ENCODE measurements at places on chromosomes 2 and 18.
A peak's percentile ranks its signal among the peaks of the same experiment; 100 is the strongest.

DNA sequence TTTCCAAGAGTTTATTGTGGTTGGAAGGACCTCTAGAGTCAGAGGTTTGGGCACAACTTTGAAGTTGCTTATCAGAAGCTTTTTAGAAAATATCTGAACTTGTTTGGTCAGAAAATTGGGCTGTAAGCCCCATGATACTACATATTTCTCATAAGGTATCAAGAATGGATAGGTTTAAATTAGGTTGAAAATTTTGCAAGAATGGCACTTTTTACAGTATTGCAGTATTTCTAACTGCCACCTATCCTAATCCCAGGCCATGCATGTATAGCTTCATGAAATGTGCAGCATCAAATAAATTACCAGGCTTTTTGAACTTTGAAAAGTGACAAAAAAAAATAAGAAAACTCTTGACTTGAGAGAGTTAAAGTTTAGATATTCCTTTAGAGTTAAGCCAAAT, 367.2 kb downstream of the FIGN start:
- no peak for DNase-seq

DNA sequence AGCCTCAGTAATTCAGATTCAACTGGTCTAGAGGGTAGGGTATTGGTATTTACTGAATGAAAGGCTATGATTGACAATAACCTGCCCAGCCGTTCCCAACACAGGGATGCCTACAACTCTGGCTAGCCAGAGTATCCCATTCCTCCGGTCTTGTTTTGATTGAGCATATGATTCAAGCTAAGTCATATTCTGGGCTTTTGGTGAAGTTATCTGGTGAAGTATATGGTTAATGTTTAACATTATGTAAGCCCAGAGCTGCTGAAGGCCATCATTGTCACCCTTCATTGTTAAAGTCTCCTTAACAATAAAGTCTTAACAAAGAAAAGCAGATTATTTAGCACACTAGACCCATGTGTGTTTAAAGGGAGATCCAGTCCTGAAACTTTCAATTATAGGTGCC, 152.6 kb downstream of the EXOC6B start:
- no peak for DNase-seq

DNA sequence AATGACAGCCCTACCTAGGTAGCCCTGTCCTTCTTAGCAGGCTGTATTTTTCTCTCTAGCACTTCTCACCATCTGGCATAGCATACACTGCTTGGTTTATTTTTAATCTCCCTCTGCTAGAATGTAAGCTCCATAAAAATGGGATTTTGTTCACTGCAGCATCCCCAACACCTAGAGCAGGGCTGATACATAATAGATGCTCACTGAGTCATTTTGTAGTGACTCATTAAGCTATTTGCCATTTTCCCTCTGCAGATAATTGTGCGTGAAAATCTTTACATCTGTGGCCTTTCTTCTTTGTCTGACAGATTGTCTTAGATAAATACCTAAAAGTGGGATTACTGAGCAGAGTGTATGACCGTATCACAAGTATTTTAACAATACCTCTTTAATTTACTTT, 82.5 kb downstream of the CERS6 start:
- no peak for DNase-seq

GRCh38 chr2:114089636-114090319, 199.9 kb downstream of the ACTR3 start:
- DNase-seq: no peak

- DNase-seq: peak; percentile 12
Measured at GRCh38 chr2:172693037-172693436, 42.6 kb upstream of the RAPGEF4 start.

GRCh38 chr18:49273241-49273880, 187.1 kb downstream of the DYM start:
- no peak for DNase-seq

DNA sequence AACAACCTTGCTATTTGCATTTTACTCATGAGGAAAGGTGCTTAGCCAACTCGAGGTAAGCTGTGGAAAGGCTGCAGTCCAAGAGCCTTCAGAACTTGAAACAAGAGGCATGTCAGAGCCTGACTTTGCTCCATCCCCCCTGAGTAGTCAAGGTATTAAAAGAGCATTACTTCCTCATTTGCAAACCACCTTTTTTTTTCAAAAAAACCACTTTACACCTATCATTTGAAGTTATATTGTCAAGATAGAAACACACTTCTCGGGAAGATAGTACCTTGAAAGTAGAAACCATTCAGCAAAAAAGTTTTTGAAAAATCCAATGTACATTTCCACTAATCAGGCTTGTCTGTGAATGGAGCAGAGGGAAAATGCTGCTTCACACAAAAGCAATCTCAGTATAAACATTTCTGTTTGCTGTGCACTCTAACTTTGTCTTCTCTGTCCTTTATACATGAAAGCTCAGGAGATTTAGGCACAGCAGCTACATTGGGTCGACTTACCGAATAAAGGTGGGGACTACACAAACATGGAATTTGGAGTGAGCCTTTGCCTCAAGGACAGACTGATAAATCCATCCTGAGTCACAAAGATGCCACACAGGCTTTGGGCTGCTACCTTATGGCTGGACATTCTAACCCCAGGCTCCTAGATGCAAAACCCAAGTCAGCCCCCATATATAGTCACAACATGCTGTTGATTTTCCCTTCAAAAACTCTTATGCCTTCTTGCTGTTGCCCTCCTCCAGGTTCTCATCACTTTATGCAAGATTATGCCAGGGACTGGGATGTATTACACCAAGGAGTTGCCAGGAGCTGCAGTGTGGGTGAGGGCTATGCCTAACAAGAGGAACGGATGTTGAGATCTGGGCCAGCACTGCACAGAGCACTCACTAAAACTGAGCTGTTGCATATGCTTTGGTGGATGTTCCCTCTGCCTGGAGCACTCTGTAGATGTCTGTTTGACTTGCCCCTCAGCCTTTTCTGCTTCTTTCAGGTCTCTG, 41.4 kb upstream of the EML4 start:
- no peak for DNase-seq

DNA sequence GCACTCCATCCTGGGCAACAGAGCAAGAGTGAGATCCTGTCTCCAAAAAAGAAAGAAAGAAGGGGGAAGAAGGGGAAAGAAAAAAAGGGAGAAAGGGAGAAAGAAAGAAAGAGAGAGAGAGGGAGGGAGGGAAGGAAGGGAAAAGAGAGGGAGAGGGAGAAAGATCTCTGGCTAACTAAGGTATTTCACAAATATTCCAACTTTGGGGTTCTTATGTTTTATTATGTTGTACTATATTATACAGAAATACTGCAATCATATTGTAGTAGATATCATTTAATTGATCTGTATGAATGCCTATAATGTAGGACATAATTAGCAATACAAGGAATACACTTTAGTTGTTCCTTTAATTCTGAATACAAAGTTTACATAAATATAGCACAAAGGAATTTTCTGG, 70.1 kb upstream of the STAM2 start:
- DNase-seq: no peak

GRCh38 chr2:44549856-44550255, 188.1 kb downstream of the CAMKMT start:
- no peak for DNase-seq

GRCh38 chr2:63719052-63719451, 122.6 kb upstream of the UGP2 start:
- DNase-seq: no peak

DNA sequence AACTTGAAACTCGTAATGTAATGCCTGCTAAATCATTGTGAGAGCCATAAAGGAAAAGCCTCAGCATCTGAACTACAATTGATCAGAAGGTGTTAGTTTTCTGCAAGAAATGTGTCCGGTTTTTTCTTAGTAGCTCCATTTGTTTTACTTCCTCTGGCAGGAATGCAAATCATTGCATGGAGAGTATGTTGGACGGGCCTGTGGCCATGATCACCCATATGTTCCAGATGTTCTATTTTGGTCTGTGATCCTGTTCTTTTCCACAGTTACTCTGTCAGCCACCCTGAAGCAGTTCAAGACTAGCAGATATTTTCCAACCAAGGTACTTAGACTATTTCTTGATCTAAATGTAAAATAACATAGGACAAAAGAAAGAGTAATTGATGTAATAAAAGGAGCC, 126.6 kb downstream of the DPP4 start:
- no peak for DNase-seq

- no peak for DNase-seq
Measured at GRCh38 chr18:9619990-9620389, 5.6 kb upstream of the PPP4R1 start.

GRCh38 chr2:166870346-166870745, 17.9 kb upstream of the XIRP2 start:
- no peak for DNase-seq

DNA sequence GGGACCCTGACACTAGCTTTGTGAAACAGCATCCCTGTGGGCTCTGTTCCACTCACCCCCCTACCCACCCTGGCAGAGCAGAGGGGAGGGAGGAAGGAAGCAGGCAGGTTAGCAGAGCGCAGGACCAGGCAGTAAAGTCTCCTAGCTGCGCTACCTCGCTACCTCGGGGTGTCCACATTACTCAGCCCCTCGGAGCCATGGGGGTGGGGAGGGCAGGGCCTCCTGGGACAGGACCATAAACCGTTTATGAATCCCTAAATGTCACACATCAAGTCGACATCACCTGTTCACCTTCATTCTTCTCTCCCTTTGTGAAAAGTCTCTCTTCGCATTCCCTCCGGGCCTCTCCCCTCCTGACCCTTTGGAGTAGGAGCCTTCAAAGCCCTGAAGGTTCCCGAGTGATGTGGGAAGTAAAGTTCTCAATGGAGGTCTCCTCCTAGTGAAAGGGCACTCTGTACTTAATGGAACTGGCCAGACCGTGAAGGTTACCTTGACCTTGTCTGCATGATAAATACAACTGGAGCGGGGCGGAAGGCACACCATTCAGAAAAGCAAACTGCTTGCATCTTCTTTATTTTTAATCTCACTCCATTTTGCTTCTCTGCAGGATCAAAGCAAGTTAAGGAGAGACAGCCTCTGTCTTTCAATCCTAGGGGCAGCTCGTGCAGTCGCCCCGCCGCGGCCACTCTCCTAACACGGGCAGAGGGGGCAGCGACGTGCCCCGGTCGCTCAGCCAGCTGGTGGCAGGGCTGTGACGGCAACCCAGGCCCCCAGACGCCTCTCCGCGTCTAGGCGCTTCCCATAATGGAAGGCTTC, 23.7 kb upstream of the SMAD7 start:
- DNase-seq: no peak

DNA sequence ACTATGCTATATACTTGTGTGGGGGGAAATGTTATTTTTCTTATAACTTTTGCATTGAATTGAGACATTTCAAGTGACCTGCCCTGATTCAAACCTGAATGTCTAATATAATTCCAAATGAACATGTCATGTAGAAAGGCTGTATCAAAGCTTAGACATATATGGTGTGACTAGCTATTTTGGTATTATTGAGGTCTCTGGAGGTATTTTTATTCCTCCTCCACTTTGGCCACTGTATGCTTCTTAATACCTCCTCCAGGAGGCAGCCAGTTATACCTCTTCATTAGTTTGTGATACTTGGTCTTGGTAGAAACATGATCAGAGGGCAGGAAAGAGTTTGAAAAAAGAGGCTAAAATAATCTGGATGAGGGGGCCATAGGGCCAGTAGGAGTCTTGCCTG, 217.1 kb downstream of the TCF4 start:
- no peak for DNase-seq

- no peak for DNase-seq
Measured at GRCh38 chr2:10087360-10087759, 7.1 kb upstream of the CYS1 start.

DNA sequence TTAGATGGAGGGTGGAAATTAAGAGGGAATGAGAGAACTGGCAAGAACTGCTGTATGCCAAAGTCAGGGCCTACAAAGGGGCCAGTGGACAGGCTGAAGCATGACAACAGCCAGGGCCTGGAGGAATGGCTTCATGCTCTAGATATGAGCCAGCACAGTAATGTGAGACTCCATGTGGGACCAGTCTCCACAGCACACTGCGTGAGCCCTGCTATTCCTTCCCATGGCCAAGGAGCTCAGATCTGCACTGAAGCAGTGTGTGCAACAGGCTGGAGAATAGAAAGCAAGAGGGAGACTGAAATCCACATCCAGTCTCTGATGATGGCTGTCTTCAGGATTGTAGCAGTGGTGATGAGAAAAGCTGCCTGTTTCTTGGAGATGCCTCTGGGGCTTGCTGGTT, 162.8 kb downstream of the TPGS2 start:
- no peak for DNase-seq

- DNase-seq: peak; percentile 57
Measured at GRCh38 chr2:218168635-218169462, 2.1 kb upstream of the CXCR1 start.

DNA sequence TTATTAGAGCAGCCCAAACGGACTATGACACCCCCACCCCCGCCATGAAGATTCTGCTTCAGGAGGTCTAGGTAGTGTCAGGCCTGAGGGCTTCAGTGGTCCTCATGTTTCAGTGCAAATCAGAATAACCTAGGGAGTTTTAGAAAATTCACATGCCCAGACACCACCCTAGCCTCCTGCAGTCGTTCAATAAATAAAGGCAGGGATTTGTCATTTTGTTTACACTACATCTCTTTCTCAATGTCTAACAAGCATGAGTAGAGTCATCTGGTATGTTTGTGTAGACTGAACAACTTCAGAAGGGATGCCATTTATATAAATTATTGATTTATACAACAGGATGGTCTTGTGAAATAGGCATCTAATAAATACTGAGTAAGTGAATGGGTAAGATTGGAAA, 112.1 kb upstream of the SERPINE2 start:
- DNase-seq: no peak

DNA sequence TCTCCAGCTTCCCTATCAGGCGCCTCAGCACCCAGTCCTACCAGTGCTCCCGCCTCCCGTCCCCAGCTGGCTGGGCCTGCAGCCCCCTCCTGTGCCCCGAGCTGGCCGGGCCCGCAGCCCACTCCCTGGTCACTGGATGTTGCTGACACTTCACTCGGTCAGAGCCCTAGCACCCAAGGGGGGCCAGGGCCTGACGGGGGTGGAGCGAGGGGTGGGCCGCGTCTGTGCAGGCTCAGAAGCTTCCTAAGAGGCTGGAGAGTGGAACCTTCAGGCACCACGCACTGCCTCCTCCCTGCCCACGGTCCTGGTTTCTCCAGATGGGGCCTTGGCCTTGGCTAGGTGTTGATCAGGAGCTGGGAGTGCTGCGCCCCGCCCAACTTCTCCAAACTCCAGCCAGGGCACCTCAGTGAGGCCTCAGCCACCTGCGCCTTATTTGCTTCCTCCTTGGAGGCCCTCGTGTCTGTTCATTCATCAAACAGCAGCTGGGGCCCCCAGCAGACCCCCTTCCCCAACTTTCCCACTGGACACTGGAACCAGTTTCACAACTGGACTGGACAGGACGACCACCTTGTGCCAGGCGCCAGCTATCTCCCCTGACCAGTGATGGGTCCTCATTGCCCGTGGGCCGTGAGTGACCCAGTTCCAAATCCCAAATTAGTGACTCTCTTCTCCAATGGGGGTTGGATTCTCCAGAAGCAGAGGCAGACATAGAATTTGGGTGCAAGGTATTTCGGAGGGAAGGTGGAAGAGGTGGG, 16.7 kb downstream of the CAPN10 start:
- no peak for DNase-seq

- DNase-seq: no peak
Measured at GRCh38 chr2:108967757-108968156, 21.3 kb downstream of the EDAR start.

DNA sequence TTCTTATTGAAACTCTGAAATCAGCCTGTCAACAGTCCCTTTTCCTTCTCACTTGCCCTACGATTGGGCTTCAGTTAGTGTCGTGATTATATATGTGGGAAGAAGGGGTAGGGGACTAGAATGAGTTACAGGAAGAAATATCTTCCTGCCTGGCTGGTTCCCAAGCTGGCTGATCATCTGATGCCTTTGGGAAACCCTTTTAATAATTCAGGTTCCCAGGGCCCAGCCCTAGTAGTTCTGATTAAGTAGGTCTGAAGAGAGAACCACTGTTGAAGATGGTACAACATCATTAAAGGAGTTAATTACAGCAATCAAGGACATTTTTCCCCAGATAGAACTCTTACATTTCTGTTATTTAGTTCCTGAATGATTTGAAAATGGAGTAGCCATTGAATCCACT, 110.1 kb upstream of the EML6 start:
- DNase-seq: no peak
